ENCODE measurements at places on chromosomes 11 and 22. TPM values are rescaled to one million over a fixed set of nuclear protein-coding genes. Genes with fewer than 3 reads are reported as not detected.

DNA sequence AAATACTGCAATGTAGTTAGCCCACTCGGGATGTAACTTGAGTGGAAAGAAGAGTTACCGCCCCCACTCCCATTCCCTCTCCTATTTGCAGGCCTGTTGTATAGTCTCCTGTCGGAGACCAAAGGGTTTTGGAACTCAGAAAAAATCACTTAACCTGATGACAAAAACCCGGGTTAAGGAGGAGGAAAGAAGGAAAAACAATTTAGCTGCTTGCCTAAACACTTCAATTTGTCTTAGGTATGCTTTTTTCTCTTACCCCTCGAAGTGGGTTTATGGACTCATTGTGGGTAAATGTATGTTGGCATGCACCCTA is 2.2 kb downstream of the YAP1 start:
- DNase-seq = no peak

DNA sequence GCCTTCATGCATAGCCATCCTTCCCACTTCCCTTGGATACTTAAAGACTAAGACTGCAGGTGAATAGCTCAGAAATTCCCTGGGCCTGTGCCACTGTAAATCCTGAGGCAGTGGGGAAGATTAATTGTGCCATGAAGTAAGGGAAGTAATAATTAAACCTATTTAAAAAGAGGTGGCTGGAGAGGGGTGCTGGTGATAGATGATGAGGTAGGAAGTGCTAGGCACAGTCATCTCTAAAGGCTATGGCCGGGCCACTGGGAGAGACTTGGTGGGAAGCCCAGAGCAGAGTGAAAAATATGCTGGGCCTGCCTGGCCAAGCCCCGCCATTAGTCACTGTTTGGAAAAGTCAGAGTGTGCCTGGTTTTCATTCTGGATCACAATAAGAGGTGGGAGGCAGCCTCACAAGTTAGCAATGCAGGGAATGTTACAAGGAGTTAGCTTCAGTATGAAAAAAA is 197.2 kb upstream of the PITPNB start:
- peak; percentile 50 for DNase-seq

GRCh38 chr11:101336858-101337257 is 207.2 kb upstream of the PGR start:
- no peak for DNase-seq

- peak; percentile 85 for DNase-seq
Measured at GRCh38 chr22:47836957-47837356, 1074.5 kb downstream of the TBC1D22A start.

DNA sequence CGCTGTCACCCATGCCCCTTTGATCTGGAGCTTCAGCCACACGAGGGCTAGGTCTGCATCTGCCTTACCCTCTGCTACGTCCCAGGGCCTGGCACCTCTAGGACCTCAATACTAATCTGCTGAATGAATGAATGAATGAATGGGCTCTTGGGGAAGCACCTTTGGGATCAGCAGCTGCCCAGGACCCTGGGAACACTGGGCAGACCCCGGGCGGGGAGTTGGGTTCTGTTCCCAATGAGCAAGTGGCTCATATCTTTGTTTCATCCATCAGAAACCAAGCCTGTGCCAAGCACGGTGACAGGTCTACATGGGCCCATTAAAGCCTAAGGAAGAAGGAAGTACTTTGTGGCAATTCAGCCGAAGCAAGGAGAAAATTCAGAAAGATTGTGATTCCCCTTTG is 41.5 kb upstream of the SHISAL1 start:
- DNase-seq = no peak

DNA sequence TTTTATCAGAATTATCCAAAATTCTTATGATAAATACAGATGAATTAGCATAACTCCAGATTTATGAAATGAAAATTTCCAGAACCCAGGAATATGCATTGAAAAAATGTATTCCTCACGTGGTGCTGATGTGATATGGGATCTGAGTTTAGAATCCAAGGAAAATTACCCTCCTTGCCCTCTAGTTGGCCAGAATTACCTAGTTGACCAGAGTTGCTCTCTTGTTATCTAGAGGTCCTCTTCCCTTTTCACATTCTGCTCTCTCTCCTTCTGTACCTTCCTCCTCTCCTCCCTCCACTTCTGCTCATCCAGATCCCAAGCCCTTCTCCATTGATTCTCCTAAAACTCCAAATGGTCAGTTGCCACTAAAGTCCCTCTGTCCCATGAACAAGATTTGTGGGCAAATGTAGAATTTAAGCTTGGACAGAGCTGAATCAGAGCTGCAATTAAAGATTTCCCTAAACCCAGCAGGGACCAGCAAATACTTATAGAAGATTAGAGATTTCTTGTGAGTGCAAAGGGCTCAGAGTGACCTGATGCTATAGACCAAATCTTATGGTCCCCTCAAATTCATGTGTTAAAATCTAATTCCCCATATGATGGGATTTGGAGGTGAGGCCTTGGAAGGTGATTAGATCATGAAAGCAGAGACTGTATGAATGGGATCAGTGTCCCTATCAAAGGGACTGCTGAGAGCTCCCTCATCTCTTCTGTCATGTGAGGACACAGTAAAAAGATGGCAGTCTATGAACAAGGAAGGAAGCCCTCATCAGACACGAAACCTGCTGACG is 103.2 kb upstream of the IGLL5 start:
- no peak for DNase-seq

GRCh38 chr11:122421702-122422101 is 233.8 kb upstream of the UBASH3B start:
- no peak for DNase-seq

- DNase-seq = no peak
Measured at GRCh38 chr22:43851979-43852307, 10.4 kb downstream of the SULT4A1 start.

- no peak for DNase-seq
Measured at GRCh38 chr11:90392692-90393091, 169.8 kb upstream of the CHORDC1 start.

DNA sequence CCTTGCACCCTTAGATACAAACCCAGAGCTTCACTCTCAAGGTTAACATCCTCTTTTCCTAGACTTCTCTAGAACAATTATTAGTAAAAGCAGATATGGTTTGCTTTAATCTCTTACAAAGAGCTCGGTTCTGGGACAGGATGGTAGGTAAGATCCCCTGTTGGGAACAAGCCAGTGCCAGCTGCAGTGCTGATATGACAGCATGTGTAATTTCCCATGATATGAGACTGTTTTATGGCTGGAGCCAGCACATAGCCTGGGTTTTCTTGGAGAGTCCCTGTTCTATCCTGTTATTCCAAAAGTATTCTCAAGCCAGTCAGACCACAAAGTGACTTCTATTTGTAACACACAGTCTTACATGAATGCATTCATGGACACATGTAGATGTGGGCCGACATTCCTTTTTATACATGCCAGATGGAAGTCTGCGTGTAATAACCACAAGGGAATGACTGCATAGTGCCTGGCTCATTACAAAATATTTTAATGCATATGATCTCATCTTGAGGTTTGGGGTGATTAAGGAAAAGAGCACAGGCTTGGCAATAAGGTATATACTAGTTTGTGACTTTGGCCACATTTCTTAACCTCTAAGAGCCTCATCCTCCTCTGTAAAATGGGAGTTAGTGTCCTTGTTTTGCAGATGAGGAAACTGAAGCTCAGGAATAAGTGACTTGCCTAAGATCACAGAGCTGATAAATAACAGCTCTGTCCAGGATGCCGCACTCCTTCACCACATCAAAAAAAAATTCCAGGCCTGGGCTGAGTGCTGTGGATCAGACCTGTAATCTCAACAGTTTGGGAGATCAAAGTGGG is 21.8 kb downstream of the CLMP start:
- peak; percentile 86 for DNase-seq

GRCh38 chr22:29328566-29329500 is 13.3 kb upstream of the RASL10A start:
- peak; percentile 57 for DNase-seq

B4GALNT4 gene
- 40.8 TPM for total RNA-seq

KCNJ5 gene
- 0.46 TPM for total RNA-seq

HORMAD2 gene
- not detected for total RNA-seq

NEAT1 gene
- total RNA-seq = 20.6 TPM

MGAT3 gene
- 1.3 TPM for total RNA-seq

USP2 gene
- 0.17 TPM for total RNA-seq

PARVG gene
- not detected for total RNA-seq

Measured in A172 (cell line).